ENCODE measurements at places on chromosomes 5 and 9.

- no peak for DNase-seq
Observed at GRCh38 chr5:144254552-144254951, 83.9 kb downstream of the KCTD16 start.

DNA sequence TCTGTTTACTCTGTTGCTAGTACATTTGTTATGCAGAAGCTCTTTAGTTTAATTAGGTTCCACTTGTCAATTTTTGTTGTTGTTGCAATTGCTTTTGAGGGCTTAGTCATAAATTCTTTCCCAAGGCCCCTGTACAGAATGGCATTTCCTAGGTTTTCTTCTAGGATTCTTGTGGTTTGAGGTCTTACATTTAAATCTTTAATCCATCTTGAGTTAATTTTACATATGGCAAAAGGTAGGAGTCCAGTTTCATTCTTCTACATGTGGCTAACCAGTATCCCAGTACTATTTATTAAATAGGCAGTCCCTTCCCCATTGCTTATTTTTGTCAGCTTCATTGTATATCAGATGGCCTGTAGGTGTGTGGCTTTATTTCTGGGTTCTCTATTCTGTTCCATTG is 792.4 kb downstream of the PTPRD start:
- no peak for DNase-seq

DNA sequence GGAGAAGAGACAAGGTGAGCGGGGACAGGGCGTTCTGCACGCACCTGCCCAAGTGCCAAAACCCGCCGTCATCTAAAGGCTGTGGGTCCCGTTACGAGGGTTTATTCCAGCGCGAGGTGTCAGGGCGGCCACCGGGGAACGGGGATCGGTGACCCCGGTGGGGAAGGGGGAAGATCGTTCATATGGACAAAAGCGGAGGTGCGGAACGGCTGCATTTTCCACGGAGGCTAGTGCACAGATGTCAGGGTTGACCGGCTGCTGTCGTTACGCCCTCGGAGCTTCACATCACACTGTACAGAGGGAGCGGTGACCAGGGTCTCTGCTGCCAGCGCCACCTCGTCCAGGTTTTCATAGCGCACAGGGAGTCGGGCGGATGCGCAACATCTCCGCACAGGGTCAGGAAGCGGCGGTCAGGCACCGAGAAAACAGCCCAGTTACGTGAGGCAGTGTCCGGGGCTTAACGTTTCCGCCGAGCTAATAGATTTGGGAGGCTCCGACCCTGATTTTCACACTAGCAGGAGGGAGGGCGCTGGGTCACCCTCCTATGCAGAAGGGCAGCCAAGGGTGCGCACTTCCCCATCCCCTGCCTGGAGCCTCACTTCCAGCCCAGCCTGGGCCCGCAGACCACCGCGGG is 13.5 kb downstream of the BTNL9 start:
- no peak for DNase-seq

DNA sequence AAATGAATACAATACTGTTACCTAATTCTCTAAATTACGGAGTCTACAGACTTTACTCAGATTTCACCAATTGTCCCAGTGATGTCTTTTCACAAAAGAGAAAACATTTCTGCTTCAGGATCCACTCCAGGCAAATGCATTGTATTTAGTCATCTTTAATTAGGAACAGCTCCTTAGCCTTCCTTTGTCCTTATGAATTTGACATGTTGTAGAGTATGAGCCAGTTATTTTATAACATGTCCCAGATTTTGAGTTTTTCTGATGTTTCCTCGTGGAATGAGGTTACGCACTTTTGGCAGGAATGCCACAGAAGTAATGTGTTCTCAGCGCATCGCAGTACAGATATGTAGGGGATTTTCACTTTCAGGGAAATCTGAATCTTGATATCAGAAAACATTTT is 10.5 kb downstream of the HABP4 start:
- no peak for DNase-seq
